Stimulated activated CD4-positive, alpha-beta T cell treated with anti-CD3 and anti-CD28 coated beads, Interleukin-15, amount 100 ng/mL, for 1 hour (primary cell): ENCODE measurements at places on chromosomes 2 and 18.

GRCh38 chr2:2860589-2861300, 516.9 kb downstream of the EIPR1 start:
- no peak for DNase-seq

DNA sequence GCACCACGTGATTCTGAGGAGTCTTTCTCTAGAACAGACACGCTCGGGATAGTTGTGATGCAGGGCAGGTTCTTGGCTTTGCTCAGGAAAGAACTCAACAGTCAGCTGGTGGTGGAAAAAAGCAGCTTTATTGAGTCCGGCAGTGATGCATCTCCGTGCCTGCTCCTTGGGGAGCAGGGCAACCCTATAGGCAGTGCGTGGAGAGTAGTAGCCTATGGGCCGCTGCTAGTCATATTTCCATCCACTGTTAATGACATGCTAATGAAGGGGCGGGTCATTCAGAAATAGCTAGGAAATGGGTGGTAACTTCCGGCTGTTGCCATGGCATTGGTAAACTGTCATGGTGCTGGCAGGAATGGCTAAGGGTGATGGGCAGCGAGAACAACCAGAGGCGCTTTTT, 11.6 kb upstream of the ACKR3 start:
- no peak for DNase-seq

GRCh38 chr2:121155502-121156056, 129.4 kb downstream of the TFCP2L1 start:
- no peak for DNase-seq

GRCh38 chr18:76466410-76466991, 28.5 kb downstream of the ZNF516 start:
- DNase-seq = no peak

GRCh38 chr2:233085037-233085838, 25.1 kb downstream of the INPP5D start:
- DNase-seq = no peak

GRCh38 chr2:110173523-110173922, 31.3 kb downstream of the NPHP1 start:
- DNase-seq = no peak
